Kidney epithelial cell (primary cell): ENCODE measurements at places on chromosomes 13 and 19. TPM values are rescaled to one million over a fixed set of nuclear protein-coding genes. Genes with fewer than 3 reads are reported as not detected.

RBM26 gene
- total RNA-seq = 24.7 and 25.6 TPM in 2 replicates

DNA sequence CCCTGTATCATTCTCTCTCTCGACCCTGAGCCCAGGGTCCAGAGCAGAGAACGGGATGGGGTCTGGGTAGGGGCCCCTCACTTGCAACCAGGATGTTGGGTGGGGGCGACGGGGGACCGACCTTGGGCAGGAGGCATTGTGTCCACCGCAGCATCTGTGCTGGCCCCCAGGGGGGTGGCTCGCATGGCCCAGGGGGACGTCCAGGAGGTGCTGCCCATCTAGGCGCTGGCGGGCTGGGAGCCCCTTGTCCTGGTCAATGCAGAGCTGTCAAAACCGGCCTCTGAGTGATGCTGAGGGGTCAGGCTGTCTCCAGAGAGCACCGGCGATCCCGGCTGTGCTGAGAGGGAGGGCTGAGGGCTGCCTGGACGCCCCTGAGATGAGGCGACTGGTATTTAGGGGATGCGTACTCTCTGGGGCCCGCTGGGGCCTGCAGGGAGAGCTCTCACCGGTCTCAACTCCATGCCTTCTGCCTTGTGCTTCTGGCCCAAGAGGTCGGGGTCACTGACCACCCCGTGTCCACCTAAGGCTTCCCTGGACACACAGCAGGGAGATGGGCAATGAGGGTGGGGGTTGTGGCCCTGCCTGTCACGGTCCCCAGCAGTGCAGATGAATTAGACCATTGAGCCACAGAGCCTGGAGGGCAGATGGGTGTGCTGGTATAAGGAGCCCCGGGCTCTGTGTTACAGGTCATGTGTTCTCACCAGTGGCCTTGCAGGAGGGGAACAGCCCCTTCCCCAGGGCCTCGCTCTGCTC, 8.6 kb downstream of the RPS9 start:
- no peak for DNase-seq

DNA sequence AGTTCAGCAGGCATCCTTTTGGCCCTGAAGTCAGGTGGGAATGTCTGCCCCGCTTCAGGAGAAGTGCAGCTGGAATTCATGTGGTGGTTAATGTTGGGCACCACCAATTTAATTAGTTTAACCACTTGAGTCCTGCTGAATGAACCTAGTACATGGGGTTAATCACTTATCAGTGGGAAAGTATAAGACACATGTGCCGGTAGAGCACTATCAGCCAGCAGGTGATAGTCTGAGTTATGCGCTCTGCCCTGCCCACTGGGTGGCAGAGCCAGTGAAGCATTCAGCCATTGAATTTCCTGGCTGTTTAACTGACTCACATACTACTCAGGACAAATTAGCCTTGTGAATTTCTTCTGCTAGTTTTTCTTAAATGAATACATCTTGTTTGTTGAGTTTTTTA, 789.7 kb upstream of the PRR20A start:
- peak; percentile 44 for DNase-seq

DNA sequence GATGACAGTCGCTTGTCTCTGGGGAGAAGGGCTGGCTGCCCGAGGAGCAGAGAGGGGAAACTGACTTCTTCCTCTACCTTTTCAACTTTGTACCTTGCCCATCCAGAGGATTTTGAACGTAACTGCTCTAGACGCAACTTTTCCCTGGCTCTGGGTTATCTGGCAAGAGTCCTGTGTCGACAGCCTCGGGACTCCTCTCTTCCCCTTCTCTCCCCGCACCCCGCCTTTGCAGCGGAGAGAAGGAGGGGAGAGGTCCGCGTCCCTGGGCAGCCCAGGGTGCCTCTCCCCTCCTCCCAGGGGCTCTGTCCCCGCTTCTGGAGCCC, 574 bp downstream of the SH3GL1 start:
- no peak for DNase-seq

- DNase-seq = no peak
Observed at GRCh38 chr13:42101821-42102585, 53.6 kb downstream of the DGKH start.
